ENCODE measurements at places on chromosomes 4 and X.

- DNase-seq: no peak
Measured at GRCh38 chrX:51824061-51824460, 69.4 kb upstream of the MAGED1 start.

DNA sequence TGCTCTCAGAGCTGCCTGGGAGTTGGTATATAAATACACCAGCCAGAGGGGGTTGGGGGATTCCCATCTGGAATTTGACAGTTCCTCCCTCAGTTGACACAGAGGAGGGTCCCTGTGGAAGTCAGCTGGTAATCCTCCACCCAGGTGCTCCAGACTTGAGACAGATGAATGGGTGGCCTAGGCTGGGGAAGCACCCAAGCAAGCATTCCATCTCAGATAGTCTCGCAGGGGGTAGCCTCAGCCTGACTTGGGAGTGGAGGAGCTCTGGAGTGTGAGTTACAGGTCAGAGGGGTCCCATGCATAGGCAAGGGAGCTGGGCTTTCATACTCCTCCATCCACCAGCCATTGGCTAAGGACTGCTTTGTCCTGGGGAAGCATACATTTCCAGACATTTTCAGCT lies 229.3 kb upstream of the BCOR start:
- no peak for DNase-seq

- no peak for DNase-seq
Measured at GRCh38 chr4:8766610-8767009, 105.0 kb downstream of the HMX1 start.

DNA sequence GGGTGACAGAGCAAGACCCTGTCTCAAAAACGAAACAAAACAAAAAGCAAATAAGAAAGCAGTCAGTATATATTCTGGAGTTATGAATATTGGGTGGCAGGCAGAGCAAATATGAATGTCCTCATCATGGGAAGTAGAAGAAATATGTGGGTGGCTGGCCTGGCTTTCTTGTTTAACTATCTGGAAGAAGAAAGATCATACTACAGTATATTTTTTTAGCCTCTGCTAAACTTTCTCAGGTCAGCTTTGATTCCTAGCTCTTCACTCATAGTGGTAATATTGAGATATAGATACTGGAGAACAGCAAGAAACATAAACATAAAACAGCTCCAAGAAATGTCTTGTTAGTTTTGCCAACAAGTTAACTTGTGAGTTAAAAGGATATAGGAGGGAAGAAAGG lies 192.5 kb downstream of the SOWAHB start:
- no peak for DNase-seq

DNA sequence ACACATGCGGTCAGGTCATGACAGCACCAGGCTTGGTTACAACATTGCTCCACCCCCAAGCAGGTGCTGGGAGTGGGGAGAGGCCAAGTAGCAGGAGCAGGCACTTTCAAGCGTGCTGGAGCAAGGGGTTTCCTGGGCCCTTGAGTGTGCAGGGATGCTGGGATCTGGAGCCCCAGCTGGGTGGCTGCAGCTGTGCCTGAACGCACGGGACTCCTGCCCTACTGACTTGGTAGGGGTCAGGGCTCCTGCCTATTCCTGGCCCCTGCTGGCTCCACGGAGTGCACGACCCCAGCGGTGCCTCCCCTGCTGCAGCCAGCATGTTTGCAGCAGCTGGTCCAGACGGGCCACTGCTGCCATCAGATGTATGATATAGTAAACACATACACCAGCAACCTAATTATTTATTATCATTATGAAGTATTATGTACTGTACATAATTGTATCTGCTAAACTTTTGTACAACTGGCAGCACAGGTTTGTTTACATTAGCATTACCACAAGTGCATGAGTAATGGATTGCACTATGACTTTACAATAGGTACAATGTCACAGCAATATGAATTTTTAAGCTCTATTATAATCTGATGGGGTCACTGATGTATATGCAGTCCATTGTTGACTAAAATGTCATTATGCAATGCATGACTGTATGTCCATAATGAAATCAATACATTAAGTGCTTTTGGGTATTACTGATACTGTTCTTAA lies 620.6 kb downstream of the RAPGEF2 start:
- no peak for DNase-seq

DNA sequence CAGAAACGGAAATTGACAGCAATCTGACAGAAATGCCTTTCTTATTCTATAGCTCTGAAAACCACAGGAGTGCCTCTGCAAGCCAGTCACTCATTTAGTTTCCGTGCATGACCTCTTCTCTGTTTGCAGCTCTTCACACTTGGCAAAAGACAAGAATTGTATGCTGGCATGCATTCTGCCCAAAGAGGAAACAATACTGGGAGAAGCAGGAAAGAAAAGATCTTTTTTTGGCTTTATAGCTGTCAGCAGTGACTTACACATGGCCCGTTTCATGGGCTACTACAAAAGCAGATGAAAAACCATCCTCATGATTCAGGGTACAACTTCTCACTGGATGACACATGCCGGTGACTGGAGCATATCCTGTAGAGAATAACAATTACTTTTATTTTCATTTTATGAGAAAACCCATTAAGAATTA lies 249.4 kb downstream of the ADAMTS3 start:
- DNase-seq: peak; percentile 22

DNA sequence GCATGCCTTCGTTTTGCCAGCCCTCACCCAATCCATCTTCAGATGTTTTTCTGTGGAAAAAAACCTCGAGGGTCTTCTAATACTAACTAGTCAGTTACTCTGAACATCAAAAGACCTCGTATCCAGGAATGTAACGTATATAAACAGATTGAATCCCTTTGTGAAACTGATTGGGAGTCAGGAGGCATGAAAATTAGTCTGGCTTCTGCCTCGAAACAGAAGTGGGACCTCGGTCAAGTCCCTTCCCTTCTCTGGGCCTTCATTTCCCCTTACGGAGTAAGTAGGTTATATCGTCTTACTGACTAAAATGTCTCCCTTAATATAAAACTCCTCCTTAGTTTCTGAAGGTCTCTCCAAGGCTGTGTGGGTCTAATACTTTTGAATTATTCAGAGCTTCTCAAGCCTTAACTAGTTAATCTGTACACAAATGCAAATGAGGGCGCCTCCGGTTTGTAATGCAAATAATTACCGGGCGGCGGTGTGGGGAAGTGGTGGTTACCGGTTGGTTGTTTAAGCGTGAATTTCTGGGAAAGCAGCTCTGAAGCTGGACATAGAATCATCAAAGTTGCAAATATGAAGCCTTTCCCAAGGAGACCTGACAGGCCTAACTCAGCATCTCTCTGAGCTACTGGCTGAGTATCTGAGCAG lies 11.4 kb upstream of the NKRF start:
- DNase-seq: no peak

DNA sequence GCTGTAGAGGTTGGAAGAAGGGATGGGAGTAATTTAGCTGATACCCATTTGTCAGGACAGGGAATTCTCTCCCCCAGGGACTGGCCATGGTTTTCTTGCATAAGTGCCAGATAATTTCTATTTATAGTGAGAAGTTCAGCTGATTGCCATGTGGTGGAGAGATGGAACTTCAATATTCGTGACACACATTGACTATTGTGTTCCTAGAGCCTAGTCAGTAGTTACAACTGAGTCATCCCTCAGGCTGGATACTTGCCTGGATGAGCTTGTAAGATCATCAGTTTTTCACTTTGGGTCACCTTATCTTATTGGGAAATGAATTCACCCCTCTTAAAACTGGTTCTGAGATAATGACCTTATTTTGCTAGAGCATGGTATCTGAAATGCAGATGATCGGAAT lies 32.2 kb downstream of the CFAP299 start:
- DNase-seq: no peak

GRCh38 chr4:2024683-2025082 lies 15.9 kb upstream of the NELFA start:
- DNase-seq: no peak

- DNase-seq: no peak
Measured at GRCh38 chr4:7351014-7351413, 83.7 kb downstream of the PSAPL1 start.

- peak; percentile 32 for DNase-seq
Measured at GRCh38 chr4:53905941-53906377, 158.4 kb downstream of the CHIC2 start.

DNA sequence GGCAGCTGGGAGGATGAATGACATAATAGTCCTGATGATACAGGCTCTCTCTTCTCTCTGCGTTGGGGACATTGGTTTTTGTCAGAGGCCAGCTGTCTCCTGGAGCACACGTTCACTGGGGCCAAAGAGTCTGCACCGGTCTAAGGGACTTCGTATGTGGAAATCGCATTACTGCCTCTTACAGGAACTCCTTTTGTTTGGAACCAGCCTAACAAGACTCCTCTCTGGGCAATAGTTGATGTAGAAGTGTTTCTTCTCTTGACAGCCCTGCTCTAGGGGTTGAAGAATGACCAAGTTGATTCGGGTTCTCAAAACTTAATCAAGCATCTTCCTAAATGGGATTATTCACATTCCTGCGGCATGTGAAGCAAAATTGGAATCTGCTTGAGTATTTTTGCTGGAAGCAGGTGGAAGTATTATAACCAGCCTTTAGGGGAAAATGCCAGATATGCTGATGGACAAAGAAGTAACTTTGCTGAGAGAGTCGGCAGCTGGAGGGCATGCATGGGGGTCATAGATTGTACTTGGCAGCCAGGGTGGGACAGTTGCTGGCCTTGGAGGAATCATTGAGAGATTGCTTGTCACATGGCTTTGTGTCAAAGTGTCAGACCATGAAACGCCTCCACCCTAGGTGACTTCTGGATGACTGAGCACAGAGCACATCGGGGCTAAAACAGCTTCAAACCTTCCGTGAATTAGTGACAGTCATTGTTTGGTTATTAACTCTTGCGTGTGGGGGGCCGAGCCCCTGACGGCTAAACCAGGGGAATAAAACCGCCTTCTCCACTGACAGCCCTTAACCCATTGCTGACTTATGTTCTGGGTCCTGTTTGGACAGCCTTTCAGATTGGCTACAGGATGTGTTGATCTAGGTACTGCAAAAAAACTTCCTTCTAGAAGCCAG lies 34.4 kb upstream of the SLC34A2 start:
- no peak for DNase-seq

All from dermis blood vessel endothelial cell (primary cell).